ENCODE measurements at places on chromosomes 7 and 10.
A peak's percentile ranks its signal among the peaks of the same experiment; 100 is the strongest.

DNA sequence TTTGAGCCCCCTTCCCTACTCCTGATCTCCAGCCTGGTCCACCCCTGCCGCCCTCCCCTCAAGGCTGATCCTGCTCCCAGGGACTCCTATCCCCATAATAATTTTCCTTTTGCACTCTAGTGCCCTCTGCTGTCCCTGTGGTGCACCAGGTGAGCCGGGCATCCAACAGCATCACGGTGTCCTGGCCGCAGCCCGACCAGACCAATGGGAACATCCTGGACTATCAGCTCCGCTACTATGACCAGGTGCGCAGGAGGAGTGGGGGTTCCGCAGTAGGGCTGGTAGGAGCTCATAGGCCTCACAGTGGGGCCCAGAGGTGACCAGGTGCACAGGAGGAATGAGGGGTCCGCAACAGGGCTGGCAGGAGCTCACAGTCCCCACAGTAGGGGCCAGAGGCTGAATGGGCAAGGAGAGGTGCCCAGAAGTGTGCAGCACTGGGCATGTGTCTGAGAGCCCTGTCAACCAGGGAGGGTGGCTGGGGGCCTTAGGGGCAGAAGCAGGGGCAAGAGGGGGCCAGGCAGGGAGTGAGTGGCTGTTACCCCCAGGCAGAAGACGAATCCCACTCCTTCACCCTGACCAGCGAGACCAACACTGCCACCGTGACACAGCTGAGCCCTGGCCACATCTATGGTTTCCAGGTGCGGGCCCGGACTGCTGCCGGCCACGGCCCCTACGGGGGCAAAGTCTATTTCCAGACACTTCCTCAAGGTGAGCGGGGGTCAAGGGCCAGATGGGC, 11.7 kb downstream of the EPHB6 start:
- H3K4me3 ChIP-seq, result no peak overlapping the region
- no peaks in the 10 kb centered on the region for H3K4me1 ChIP-seq
- no peak overlapping the region for H3K27ac ChIP-seq

DNA sequence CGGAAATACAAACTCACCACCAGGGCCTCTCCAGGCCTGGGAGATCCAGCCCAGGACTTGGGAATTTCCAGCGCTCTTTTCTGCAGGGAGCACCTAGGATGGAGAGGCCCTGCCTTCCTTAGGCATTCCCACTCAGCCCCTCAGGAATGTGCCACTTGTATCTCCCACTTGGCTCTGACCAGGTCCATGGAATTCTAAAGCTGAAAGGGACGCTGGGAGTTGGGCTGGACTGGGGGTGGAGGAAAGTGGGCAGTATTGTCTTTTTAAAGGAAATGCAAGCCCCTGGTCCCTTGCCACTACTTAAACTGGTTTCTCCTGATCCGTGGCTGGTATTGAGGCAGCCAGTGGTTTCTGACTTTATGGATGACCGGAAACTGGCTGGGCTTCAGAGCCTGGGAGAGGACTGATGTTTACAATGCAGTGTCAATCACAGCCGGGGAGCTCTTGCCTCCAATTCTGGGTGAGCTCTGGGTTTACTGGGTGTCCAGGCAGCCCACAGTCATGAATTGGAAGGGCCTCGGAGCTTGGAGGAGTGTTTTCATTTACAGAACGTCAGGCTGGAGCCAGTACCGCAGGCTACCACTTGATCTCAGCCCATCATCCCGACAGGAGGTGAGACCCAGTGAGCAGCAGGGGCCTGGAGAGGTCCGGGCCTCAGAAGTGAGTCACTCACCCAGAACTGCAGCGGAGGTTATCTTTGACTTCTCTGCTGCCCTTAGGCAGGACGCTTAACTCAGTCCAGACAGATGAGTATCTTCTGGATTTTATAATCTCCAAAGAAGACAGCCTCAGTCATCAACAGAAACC, 27.3 kb downstream of the AGAP3 start:
- H3K27ac ChIP-seq, result no peak overlapping the region
- no peak for DNase-seq
- H3K36me3 ChIP-seq, result peaks cover 16% of the 10 kb centered on the region

GRCh38 chr7:127392182-127392565, 334 bp downstream of the ZNF800 start:
- H3K4me1 ChIP-seq, result peaks cover 15% of the 10 kb centered on the region
- DNase-seq, result peak; percentile 74
- H3K27ac ChIP-seq, result peak overlapping the region; percentile 98

DNA sequence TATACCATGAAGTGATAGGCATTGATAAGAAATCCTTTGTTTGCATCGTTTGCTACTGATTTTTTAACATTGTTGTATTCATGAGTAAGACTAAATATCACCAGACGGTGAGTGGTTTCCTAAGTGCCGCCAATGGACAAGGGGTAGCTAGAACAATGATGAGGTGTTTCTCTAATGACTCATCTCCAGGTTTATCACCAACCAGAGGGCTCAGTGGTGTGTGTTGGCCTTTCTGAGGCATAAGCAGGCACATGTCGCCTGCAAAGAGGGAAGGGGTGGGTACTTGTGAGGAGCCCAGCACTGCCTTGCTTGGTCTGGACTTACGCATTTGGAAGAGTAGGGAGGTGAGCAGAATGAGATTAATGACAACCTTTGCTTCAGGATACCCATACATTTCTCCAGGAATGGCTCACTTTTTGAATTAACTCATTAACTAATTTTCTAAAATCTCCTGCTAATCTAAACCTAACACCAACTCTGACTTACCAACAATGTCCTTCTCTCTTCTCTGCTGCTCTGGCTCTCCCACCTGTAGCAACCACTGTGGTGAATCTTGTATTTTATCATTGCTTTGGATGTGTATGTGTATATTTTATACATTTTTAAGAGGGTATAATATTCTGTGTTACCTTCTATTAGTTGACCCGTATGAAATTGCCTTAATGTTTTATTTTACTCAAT, 722.6 kb downstream of the GRID1 start:
- H3K27ac ChIP-seq, result no peak overlapping the region
- H3K4me1 ChIP-seq, result no peaks in the 10 kb centered on the region
- no peaks in the 10 kb centered on the region for H3K36me3 ChIP-seq

DNA sequence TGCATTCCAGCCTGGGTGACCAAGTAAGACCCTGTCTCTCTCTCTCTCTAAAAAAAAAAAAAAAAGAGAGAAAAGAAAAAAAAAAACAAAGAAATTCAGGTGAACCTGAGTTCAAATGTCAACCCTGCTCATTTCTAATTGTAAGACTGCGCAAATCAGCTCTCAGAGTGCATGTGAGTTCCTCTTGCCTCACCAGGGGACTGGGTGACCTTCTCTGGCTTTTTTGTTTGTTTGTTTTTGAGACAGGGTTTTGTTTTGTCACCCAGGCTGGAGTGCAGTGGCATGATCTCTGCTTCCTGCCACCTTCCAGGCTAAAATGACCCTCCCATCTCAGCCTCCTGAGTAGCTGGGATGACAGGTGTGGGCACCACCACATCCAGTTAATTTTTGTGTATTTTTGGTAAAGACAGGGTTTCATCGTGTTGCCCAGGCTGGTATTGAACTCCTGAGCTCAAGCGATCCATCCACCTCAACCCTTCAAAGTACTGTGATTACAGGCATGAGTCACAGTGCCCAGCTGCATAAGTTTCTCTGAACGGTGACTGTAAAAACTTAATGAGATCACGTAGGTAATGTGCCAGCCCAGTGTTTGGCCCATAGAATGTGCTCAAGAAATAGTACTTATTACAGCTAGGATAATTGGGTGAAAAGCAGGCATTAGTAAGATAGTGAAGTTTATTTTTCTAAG, 45.3 kb upstream of the BAMBI start:
- H3K36me3 ChIP-seq, result no peaks in the 10 kb centered on the region
- H3K27ac ChIP-seq, result no peak overlapping the region
- H3K4me3 ChIP-seq, result no peak overlapping the region
- no peaks in the 10 kb centered on the region for H3K27me3 ChIP-seq
- no peak for DNase-seq
- peaks cover 8% of the 10 kb centered on the region for H3K4me1 ChIP-seq

Data from ascending aorta (tissue), 2 donors.